ENCODE measurements at places on chromosomes 7 and 10.

- peak; percentile 36 for DNase-seq
Measured at GRCh38 chr10:125882596-125882995, 1.5 kb upstream of the DHX32 start.

- DNase-seq = peak; percentile 80
Measured at GRCh38 chr10:95864906-95865813, 42.6 kb upstream of the CC2D2B start.

DNA sequence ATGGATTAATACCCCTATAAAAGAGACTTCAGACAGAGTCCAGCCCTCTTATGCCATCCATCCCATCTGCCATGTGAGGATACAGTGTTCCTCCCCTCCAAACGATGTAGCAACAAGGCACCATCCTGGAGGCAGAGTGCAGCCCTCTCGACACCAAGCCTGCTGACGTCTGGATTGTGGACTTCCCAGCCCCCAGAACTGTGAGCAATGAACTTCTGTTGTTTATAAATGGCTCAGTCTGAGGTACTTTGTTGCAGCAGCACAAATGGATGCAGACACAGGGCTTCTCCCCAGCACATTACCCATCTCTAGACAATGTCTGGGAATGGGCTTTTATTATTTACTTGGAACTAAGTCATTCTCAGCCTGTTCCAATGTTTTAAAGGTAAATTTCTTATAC is 195.6 kb downstream of the WDR37 start:
- no peak for DNase-seq

DNA sequence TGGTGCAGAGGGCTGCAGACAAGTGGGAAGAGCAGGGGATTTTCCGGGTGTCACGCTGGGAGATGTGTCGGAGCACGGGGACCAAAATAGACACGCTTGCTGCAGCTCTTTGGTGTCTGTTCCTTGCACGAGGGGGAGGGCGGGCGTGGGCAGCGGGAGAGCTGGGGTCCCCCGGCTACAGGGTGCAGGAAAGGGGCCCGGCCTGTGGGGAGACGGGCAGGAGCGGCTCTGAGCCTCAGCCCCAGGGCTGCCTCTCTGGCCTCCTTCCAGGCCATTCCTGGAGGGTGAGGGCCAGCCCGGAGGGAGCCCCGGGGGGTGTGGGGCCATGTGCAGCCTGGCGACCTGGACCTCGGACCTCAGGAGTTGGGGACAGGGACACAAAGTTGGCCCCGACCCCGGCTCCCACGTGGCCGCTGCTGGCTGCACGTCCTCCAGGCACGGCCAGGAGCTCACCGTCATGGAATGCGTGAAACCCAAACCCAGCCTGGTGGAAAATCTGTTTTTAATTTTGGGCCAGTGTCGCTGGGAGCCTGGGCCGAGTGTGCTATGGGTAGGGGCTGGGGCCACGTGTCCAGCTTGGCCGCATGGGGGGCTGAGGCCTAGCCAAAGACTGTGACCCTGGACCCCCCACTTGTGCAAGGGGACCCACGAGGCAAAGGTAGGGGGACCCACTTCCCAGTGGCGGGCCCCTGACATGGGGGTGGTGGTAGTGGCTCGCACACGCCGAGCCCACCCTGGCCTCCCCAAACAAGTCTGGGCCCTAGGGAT is 6.6 kb downstream of the TTYH3 start:
- DNase-seq = peak; percentile 91

GRCh38 chr10:24465891-24466818 is 257.2 kb downstream of the KIAA1217 start:
- peak; percentile 91 for DNase-seq

- DNase-seq = no peak
Measured at GRCh38 chr10:106487726-106488125, 676.8 kb downstream of the SORCS1 start.

DNA sequence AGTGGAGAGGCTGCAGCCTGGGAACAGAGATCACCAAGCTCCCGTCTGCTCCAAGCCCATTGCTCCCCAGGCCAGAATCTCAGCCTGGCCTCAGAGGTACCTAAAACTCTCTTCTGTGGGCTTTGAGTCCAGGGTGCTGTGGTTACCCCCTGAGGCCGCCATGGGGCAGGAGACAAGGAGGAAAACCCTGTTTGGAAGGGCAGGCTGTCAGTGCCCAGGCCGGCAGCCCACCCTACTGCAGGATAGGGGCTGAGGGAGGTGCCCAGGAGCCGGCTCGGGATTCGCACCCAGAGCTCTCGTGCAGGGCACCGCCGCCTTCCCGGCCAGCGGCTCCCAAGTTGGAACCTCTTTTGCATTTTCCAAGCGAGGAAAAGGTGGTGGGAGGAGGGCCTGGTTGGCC is 24.5 kb downstream of the UNCX start:
- DNase-seq = no peak

DNA sequence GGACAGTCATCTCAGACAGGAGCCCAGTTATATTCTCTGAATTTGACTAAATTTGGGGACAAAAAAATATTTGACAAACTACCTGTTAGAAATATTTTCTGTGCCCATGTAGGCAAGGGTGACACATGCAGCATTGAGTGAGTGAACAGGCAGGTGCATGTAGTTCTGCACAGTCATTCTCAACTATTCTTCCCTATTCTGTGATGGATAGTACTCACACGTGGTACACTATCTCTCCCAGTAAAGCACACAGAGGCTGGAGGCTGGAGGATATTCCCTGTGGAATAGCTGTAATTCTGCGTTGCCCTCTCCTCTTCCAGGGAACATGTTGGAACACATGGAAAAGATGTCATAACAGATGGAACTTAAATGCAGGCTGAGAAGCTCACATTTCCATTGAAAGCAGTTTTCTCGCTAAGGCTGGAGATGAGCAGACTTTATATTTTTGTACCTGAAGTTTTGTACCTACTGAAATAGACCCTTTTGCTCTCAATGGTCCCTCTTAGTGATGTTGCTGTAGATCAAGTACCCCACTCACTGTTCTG is 75.0 kb downstream of the GPR141 start:
- DNase-seq = no peak

DNA sequence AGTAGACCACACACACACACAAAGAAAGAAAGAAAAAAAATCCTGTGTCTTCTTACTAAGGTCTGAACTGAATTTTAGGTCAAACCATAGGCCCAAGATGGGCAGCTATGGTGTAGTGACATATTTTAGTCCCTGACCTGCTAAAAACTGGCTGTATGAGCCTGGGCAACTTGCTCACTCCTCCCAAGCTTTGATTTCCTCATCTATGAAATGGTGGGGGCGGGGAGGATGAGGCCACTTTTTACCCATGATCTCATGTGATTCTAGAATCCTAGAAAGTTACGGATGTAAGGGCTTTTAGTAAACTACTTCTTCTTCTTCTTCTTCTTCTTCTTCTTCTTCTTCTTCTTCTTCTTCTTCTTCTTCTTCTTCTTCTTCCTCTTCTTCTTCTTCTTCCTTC is 6.1 kb upstream of the CCL24 start:
- no peak for DNase-seq

DNA sequence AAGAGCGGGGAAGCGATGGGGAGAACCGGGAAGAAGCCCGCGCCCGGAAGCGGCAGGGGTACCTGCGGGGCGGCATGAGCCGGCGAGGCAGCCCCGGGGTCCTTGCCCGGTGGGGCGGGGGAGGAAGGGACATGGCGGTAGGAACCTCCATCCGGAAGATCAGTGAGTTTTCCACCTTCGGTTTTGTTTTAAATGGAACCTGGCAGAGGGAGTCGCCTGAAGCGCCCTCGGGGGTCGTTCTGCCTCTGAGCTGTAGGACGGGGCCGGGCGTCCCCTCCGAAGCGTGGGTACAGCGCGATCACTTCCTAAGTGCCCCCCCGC is 471 bp downstream of the PFKP start:
- no peak for DNase-seq

DNA sequence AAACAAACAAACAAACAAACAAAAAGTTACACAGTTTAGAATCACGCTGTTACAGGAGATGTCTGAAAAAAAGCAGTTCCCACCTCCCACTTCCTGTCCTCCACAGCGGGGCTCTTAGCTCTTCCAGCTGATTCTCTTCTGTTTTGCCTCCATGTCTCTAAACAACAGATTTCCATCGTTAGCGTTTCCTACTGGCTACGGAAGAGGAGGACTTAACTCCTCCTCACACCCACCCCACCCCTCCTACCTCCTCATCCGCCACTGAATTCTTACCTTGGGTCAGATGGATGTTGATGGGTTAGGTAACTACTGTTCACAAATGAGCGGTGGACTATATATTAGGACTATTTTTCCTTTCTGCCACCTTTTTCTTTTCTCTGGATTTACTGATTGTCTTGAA is 36.8 kb upstream of the NUB1 start:
- no peak for DNase-seq

GRCh38 chr10:49571388-49571787 is 32.5 kb upstream of the ERCC6 start:
- no peak for DNase-seq

DNA sequence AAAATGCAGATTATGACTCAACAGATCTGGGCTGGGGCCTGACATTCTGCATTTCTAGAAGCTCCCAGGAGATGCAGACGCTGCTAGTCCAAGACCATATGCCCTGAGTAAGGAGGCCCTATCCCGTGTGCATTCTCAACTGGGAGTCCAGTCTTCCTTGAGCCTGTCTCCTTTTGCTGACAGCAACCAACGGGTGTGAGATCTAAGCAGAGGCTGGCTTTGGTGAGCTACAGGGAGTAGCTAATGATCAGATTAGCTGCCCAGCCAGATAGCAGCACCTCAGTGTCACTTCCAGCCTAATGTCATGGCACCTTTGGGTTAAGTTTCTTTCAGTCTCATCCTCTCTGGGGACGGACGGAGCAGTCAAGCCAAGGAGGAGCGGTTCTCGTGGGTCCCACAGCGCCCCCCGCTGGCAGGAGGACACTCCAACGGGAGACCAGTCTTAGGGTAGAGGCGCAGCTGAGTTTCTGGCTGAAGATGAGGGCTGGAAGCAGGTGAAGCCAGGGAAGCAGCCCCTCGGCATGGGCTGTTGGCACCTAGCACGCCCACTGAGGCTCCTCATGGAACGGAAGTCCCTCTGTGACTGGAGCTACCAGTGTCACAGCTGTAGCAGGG is 154.0 kb downstream of the CCDC3 start:
- no peak for DNase-seq

- no peak for DNase-seq
Measured at GRCh38 chr10:132139526-132139925, 47.2 kb upstream of the DPYSL4 start.

DNA sequence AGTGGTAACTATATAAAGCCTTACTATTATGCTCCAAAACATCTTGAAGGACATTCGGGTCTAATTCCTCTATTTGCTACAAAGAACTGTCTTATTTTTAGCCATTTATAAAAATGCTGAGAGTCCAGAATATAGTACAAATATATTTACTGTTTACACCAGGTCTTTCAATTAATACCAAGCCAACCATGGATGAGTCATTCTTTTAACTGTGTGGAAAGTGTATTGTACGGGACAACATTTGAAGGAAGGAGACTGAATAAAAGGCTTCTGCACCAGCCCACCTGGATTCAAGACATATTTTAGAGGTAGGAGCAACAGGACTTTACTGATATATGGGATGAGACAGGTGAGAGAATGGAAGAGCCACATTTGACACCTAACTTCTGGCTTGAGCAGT is 35.4 kb downstream of the MASTL start:
- DNase-seq = no peak

DNA sequence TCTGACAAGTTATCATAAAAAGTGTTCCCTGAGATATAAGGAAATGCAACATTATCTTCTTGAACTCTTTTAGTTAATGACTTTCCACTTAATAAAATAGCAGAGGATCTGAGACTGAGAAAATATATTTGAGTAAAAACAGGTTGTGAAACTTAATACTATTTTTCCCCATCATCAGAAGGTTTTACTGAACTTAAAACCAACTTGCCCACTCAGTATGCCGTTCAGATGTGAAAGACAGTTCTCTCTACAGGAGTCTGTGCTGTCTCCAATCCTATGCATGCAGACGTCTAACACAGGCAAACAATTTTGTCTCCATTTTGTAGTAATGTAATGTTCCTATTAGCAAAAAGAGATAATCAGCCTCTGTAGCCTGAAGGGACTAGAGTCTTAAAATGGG is 38.2 kb upstream of the CYP2C18 start:
- DNase-seq = no peak

DNA sequence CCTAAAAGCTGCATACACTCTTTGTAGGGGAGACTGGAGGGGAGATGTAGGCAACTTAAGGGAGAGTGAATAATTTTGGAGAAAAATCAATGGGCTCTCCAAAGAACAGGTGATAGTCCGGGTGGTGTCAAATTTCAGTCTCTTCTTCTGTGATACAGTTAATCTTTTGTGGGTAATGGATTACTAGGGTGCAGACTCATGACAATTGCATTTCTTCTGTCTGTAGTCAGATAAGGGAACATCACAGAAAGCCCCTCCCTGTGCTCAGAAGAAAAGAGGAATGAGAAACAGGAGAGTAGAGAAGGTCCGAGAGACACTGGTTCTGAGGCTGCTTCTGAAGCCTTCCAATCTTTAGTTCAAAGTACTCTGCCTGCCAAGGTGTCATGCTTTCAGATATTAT is 1140.7 kb upstream of the LRRN3 start:
- no peak for DNase-seq

DNA sequence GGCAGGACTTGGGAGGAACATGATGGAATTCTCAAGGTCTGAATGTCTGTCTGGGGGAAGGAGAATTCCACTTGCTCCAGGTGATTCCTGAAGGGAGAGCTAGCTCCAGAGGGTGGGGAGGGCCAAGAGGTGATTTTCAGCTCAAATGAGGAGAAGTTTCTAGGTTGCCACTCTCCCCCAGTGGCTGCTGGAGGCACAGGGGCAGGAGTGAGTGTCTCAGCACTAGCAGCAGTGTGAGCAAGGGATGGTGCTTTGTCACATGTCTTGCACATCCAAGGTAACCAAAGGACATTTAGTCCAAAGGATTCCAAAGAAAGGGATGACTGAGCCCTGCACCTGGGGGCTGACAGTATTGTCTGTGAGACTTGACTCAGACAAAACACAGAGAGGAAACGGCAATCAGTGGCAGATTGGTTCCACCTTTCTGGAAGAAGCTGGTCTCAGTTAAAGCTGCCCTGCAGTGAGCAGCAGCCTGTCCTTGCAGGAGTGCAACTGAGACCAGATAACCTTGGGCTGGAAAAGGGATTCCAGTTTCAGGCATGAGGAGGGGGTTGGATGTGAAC is 51.2 kb upstream of the PCBD1 start:
- DNase-seq = no peak
